ENCODE measurements at places on chromosomes 2 and 18. TPM values are rescaled to one million over a fixed set of nuclear protein-coding genes. Genes with fewer than 3 reads are reported as not detected.

GRCh38 chr2:104332731-104333130 lies 521.2 kb upstream of the POU3F3 start:
- H3K27ac ChIP-seq = no peak overlapping the region
- no peak for DNase-seq
- H3K27me3 ChIP-seq = no peaks in the 10 kb centered on the region

DNA sequence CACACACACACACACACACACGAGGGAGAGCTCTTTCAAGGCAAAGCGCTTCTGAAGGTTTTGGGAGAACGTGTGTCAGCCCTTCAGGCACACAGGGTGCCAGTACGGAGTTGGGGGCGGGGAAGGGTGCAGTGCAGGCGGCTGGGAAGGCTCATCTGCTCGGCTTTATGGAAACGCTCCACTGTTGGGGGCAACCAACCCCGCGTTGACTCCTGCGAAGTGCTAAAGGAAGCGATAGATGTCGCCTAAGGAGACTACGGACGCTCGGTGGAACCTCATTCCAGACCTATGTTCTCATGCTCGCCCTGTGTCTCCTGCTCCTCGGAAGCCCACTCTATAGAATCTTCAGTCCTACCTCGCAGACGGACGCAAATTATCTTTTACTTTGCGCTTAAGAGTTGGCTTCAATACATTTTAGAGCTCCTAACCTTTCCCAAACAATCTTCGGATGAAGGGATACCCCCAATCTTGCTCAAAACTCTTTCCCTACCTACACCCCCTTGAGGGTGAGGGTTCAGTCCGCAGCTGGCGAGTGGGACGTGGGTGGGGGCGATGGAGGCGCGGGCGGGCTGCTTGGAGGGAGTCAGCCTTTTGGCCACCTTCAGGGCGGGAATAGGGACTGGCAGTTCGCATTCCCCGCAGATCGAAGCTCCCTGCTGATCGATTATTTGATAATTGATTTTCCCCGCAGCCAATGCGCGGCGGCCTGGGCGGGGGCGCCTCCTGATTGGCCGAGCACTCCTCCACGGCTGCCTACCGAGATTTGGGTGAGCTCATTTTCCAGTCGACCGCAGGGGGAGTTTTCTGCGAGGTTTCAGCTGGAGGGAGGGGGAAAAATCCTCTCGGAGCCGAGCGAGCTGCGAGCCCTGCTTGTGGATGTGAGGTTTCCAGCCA lies 1.9 kb upstream of the MEIS1 start:
- DNase-seq = peak; percentile 70
- no peaks in the 10 kb centered on the region for H3K27me3 ChIP-seq
- peak overlapping the region; percentile 76 for H3K4me3 ChIP-seq
- H3K4me1 ChIP-seq = peaks cover 14% of the 10 kb centered on the region
- peak overlapping the region; percentile 90 for H3K27ac ChIP-seq

GRCh38 chr2:168708080-168708479 lies 94.4 kb upstream of the NOSTRIN start:
- no peaks in the 10 kb centered on the region for H3K36me3 ChIP-seq
- H3K4me1 ChIP-seq = no peaks in the 10 kb centered on the region
- no peak overlapping the region for H3K27ac ChIP-seq
- DNase-seq = no peak
- H3K27me3 ChIP-seq = no peaks in the 10 kb centered on the region

DNA sequence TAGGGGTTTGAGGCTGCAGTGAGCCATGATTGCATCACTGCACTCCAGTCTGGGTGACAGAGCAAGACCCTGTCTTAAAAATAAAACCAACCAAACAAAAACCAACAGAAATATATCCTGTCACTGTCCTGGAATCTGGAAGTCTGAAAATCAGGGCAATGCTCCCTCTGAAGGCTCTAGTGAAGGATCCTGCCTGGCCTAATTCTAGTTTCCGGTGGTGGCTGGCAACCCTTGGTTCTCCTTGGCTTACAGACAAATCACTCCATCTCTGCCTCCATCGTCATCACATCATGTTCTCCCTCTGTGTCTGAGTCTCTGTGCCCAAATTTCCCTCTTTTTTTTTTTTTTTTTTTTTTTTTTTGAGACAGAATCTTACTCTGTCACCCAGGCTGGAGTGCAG lies 15.9 kb upstream of the VPS4B start:
- no peaks in the 10 kb centered on the region for H3K27me3 ChIP-seq
- DNase-seq = no peak
- H3K4me3 ChIP-seq = no peak overlapping the region
- H3K4me1 ChIP-seq = no peaks in the 10 kb centered on the region
- no peaks in the 10 kb centered on the region for H3K36me3 ChIP-seq

- peaks cover 20% of the 10 kb centered on the region for H3K36me3 ChIP-seq
- H3K27me3 ChIP-seq = no peaks in the 10 kb centered on the region
- H3K4me1 ChIP-seq = no peaks in the 10 kb centered on the region
Measured at GRCh38 chr2:207747653-207748560, 21.8 kb downstream of the FZD5 start.

DNA sequence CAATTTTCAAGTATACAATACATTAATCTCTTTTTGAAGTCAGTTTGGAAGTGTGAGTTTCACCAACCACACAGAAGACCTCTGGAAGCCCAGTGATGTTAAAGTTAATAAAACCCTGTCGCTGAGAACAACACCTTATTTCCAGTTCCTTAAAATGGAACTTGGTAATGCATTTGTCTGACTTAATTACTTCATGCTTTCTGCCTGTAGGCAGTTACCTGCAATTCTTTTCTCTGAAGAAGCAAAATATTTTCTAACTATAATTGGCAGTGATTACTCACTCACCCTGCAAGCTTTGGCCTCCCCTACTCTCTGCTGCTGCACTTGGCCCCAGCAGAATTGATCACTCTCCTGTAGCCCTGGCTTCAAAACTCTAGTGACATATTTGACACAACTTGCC lies 81.5 kb downstream of the TXNL1 start:
- no peak for DNase-seq
- H3K27ac ChIP-seq = no peak overlapping the region
- no peak overlapping the region for H3K4me3 ChIP-seq
- no peaks in the 10 kb centered on the region for H3K27me3 ChIP-seq
- H3K36me3 ChIP-seq = no peaks in the 10 kb centered on the region

- peak; percentile 35 for DNase-seq
- peak overlapping the region; percentile 8 for H3K27ac ChIP-seq
- no peaks in the 10 kb centered on the region for H3K27me3 ChIP-seq
- no peak overlapping the region for H3K4me3 ChIP-seq
Measured at GRCh38 chr2:46913471-46914381, 1.9 kb downstream of the MCFD2 start.

- no peaks in the 10 kb centered on the region for H3K27me3 ChIP-seq
- peak overlapping the region; percentile 50 for H3K27ac ChIP-seq
- H3K4me1 ChIP-seq = peaks cover 54% of the 10 kb centered on the region
Measured at GRCh38 chr2:207256476-207257207, 90.9 kb upstream of the KLF7 start.

DNA sequence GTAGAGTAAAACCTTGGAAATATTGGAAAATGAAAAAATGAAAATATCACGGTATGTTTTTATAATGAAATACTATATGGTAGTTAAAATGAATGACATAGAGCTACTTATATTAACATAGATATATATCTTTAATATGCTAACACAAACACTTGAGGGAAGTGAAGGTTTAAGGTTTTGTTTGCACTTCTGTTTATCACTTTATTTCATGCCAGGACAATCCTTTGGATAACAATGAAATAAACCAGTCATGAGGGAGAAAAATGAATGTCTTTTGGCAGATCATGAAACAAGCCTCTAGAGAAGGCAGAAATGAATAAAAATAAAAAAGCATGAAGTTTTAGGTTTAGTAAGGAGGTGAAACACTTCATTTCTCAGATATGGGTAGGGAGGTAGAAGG lies 89.9 kb downstream of the BAZ2B start:
- H3K4me3 ChIP-seq = no peak overlapping the region
- DNase-seq = no peak
- no peak overlapping the region for H3K27ac ChIP-seq
- no peaks in the 10 kb centered on the region for H3K4me1 ChIP-seq
- H3K27me3 ChIP-seq = no peaks in the 10 kb centered on the region

DNA sequence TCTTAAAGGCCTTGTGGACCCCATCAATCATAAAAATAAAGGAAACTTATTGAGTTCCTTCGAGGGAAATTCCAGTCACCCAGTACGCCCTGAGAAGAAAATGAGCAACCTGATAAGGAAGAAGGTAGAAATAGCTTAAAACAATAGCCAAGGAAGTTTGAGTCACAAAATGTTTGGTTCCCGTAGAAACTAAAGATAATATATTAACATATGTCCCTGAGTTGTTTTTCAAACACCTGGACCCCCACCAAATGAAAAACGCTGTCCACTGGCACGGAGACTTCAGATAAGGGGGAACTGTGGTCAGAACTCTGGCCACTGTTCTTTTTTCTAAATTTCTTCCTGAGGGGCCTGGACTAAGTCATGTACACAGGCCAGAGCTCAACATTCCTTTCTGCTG lies 669.1 kb downstream of the ADCYAP1 start:
- no peaks in the 10 kb centered on the region for H3K4me1 ChIP-seq
- no peaks in the 10 kb centered on the region for H3K36me3 ChIP-seq
- H3K27ac ChIP-seq = no peak overlapping the region
- H3K4me3 ChIP-seq = no peak overlapping the region
- H3K27me3 ChIP-seq = no peaks in the 10 kb centered on the region

GRCh38 chr2:82650038-82650437 lies 1809.0 kb downstream of the SUCLG1 start:
- no peaks in the 10 kb centered on the region for H3K4me1 ChIP-seq
- no peaks in the 10 kb centered on the region for H3K27me3 ChIP-seq
- no peak overlapping the region for H3K27ac ChIP-seq
- no peak overlapping the region for H3K4me3 ChIP-seq
- no peaks in the 10 kb centered on the region for H3K36me3 ChIP-seq

- no peak overlapping the region for H3K27ac ChIP-seq
- DNase-seq = no peak
- H3K27me3 ChIP-seq = no peaks in the 10 kb centered on the region
- H3K36me3 ChIP-seq = no peaks in the 10 kb centered on the region
- H3K4me3 ChIP-seq = no peak overlapping the region
Measured at GRCh38 chr2:164565359-164565758, 55.9 kb downstream of the GRB14 start.

- no peak overlapping the region for H3K4me3 ChIP-seq
- H3K27me3 ChIP-seq = no peaks in the 10 kb centered on the region
- no peak for DNase-seq
- H3K36me3 ChIP-seq = no peaks in the 10 kb centered on the region
Measured at GRCh38 chr2:65383541-65384488, 48.6 kb downstream of the SPRED2 start.

- peak overlapping the region; percentile 99 for H3K27ac ChIP-seq
- H3K4me3 ChIP-seq = peak overlapping the region; percentile 71
- peaks cover 18% of the 10 kb centered on the region for H3K4me1 ChIP-seq
Measured at GRCh38 chr2:61538920-61539520, 864 bp upstream of the XPO1 start.

GRCh38 chr18:22115573-22115972 lies 53.8 kb upstream of the GATA6 start:
- no peak overlapping the region for H3K4me3 ChIP-seq
- H3K27me3 ChIP-seq = no peaks in the 10 kb centered on the region
- DNase-seq = no peak
- H3K36me3 ChIP-seq = no peaks in the 10 kb centered on the region
- peaks cover 12% of the 10 kb centered on the region for H3K4me1 ChIP-seq

GRCh38 chr2:57190007-57190406 lies 856.6 kb upstream of the VRK2 start:
- no peak for DNase-seq
- no peak overlapping the region for H3K27ac ChIP-seq
- no peaks in the 10 kb centered on the region for H3K36me3 ChIP-seq
- no peaks in the 10 kb centered on the region for H3K27me3 ChIP-seq

DNA sequence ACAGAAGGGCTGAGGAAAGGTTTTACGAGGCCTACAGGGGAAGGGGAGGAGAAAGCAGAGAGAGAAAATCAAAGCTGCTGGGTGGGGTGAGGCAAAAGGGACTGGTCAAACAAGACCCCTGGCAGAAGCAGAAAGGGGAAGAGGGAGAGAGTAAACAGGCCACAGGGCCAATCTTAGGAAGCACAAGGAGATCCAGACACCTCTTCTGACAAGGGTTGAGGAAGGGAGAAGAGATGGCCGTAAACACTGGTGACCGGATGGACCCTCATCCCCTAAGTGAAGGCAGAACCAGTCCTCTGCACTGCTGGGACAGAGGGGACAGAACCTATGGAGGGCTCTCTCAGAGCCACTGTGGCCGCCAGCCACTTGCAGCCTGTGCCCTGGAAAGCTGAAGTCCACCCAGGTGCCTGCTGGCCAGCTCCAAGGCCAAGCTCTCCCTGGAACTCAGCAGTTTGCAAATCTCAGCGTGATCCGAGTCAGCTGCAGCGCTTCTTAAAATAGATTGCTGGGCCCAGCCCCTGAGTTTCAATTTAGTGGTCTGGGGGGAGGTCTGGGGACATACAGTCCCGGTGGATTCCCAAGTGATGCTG lies 108.8 kb downstream of the TMEM163 start:
- no peaks in the 10 kb centered on the region for H3K36me3 ChIP-seq
- H3K4me1 ChIP-seq = no peaks in the 10 kb centered on the region
- no peak overlapping the region for H3K4me3 ChIP-seq

- H3K4me1 ChIP-seq = no peaks in the 10 kb centered on the region
- no peaks in the 10 kb centered on the region for H3K36me3 ChIP-seq
- H3K27me3 ChIP-seq = no peaks in the 10 kb centered on the region
- H3K4me3 ChIP-seq = no peak overlapping the region
Measured at GRCh38 chr2:14424478-14425390, 207.8 kb upstream of the LRATD1 start.

DNA sequence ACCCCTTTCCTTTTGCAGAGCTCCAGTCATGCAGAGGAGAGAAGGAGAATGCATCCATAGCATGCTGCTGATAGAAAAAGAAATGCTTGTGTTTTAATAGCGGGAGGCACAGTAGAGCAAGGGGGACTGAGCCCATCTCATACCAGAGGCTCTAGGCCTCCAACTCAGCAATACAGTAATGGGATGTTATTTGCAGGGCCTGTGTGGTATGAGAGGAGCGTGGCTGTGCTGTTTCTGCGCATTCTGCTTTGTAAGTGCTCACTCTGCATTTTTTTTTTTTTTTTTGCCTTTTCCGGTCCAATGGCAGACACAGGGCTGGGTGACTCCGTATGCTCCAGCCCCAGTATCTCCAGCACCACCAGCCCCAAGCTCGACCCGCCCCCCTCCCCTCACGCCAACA lies 200.0 kb downstream of the GBX2 start:
- H3K4me1 ChIP-seq = no peaks in the 10 kb centered on the region
- DNase-seq = no peak
- H3K4me3 ChIP-seq = no peak overlapping the region
- no peak overlapping the region for H3K27ac ChIP-seq
- no peaks in the 10 kb centered on the region for H3K27me3 ChIP-seq

- no peaks in the 10 kb centered on the region for H3K4me1 ChIP-seq
- H3K27me3 ChIP-seq = no peaks in the 10 kb centered on the region
Measured at GRCh38 chr18:25650201-25650941, 298.4 kb upstream of the ZNF521 start.

The CRACDL gene
- 33.4 TPM for total RNA-seq

The ZBTB7C gene
- 18.1 TPM for total RNA-seq

The POTEJ gene
- not detected for total RNA-seq

The TMEM182 gene
- 3.0 TPM for total RNA-seq

The CROCC2 gene
- total RNA-seq = 10.8 TPM

The PROKR1 gene
- total RNA-seq = not detected

The CYRIA gene
- 23.5 TPM for total RNA-seq

The TMX3 gene
- 53.0 TPM for total RNA-seq

The RAX gene
- total RNA-seq = not detected

All from upper lobe of left lung (tissue), 6 donors.